ENCODE measurements at places on chromosomes 16 and 17.

GRCh38 chr17:77802333-77802615 is 156.2 kb upstream of the TNRC6C start:
- DNase-seq = no peak

GRCh38 chr16:10964039-10964890 is 19.9 kb downstream of the CLEC16A start:
- DNase-seq = peak; percentile 73

DNA sequence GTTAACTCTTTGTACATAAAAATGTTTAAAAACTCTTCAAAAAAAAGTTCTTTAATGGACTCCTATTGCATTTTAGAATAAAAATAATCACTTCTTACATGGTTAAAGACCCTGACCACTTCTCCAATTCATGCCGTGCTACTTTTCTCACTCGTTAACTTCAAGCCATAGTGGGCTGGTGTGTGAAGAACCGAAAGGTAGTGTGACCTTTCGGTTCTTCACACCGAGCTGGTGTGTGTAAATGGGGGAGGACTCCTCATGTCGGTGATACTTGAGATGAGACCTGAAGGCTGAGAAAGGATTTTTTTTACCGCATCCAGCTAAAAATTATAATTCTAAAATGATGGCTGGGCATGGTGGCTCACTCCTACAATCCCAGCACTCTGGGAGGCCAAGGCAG is 22.1 kb downstream of the RFFL start:
- DNase-seq = no peak

GRCh38 chr17:71084219-71084618 is 914.9 kb downstream of the KCNJ2 start:
- peak; percentile 15 for DNase-seq

- DNase-seq = no peak
Observed at GRCh38 chr16:67464565-67464964, 16.4 kb downstream of the ATP6V0D1 start.

- no peak for DNase-seq
Observed at GRCh38 chr16:11379420-11379819, 34.2 kb downstream of the RMI2 start.

- no peak for DNase-seq
Observed at GRCh38 chr17:55168958-55169687, 95.6 kb upstream of the HLF start.

- DNase-seq = no peak
Observed at GRCh38 chr17:28549236-28550132, 2.9 kb downstream of the UNC119 start.

DNA sequence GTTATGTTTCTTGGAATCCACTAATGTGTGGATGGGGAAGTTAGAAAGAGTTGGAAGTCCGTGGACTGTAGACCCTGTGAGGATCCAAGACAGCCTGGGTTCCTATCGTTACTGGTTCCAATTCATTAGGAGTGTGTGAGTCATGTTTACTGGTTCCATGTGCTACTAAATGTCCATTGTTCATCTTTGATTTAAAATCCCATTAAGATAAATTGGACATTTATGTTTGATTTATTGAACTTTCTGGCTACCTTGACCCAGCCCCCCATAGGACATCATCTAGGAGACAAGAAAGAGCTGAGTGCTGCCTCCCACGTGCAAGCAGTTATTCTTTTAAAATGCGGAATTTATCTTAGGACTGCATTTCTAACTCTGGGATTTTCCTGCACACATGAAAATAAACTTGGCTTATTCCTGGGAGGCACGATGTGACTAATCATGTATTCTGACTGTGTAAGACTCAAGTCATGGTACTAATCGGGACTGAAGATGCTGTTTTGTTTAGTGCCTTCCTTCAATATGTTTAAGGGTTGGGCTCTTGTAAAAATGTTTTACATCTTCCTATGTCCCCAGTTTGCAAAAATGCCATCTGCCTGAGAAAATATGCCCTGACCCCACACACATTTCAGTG is 53.4 kb downstream of the RGS9 start:
- DNase-seq = no peak

DNA sequence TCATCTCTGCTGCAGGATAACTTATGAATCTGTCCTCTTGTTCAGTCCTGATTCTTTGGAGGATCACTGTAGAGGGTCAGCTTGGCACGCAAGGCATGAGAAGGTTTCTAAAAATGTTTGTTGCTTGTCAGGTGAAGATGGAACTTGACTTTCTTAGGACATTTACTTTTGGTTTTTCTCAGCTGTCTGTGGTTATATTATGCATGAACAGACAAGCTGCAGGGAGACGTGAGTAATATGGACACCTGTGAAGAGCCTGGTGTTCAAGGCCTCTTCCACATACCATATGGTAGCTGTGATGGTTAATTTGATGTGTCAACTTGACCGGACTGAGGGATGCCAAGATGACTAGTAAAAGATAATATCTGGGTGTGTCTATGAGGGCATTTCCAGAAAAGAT is 270.2 kb upstream of the CPHXL start:
- DNase-seq = no peak

- no peak for DNase-seq
Observed at GRCh38 chr17:14904386-14904785, 360.7 kb downstream of the PMP22 start.

- DNase-seq = no peak
Observed at GRCh38 chr17:48547808-48548522, 3.1 kb upstream of the HOXB2 start.

DNA sequence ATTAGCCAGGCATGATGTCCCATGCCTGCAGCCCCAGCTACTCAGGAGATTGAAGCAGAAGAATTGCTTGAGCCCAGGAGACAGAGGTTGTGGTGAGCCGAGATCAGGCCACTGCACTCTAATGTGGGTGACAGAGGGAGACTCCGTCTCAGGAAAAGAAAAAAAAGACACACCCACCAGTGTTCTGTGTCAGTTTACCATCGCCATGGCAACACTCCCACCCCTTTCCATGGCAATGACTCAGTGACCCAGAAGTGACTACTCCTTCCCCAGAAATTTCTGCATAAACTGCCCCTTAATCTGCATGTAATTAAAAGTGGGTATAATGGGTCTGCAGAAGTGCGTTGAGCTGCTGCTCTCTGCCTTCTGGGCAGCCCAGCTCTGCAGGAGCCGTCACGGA is 4.0 kb upstream of the ZC3H18 start:
- no peak for DNase-seq

DNA sequence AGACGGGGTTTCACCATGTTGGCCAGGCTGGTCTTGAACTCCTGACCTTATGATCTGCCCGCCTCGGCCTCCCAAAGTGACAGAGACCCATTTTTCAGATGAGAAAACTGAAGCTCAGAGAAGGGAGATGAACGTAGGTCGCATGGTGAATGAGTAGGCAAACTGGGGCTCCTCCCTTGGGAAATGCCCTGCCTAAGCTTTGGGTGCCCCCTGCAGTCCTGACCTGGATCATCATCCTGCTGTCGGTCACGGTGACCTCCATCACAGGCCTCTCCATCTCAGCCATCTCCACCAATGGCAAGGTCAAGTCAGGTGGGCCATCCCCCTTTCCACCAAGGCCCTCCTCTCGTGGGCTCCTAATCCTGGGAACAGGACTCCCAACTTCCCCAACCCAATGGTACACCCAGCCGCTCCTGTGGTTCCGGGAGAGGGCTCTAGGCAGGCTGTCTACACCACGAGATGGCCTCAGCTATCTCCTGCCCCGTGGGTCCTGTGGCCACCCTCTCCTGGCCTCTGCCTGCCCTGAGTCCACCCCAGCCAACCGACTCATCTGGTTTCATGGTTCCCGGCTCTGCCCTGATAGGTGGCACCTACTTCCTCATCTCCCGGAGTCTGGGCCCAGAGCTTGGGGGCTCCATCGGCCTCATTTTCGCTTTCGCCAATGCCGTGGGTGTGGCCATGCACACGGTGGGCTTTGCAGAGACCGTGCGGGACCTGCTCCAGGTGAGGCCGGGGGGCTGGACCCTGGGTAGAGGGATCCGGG is 4.7 kb downstream of the SLC12A3 start:
- no peak for DNase-seq

DNA sequence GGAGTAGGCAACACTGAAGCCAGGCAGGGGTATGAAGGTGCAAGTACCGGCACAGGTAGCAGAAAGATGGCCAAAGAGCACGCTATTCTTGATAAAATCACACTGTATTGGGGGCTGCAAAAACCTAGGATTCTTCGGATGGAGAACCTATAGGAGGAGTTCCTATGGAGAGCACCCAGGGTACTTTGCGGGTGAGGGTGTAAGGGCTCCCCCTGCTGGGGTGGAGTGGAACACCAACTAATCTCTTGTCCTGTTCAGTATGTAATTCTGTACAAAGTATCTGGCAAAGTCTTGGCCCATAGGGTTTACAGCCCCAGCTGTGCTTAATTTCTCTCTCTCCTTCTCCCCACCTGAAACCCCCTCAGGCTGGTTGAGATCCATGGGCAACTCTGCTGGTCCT is 393.1 kb upstream of the ASIC2 start:
- no peak for DNase-seq

- DNase-seq = no peak
Observed at GRCh38 chr16:27273330-27273669, 4.7 kb upstream of the NSMCE1 start.

- DNase-seq = no peak
Observed at GRCh38 chr16:8853150-8853549, 15.7 kb downstream of the CARHSP1 start.

DNA sequence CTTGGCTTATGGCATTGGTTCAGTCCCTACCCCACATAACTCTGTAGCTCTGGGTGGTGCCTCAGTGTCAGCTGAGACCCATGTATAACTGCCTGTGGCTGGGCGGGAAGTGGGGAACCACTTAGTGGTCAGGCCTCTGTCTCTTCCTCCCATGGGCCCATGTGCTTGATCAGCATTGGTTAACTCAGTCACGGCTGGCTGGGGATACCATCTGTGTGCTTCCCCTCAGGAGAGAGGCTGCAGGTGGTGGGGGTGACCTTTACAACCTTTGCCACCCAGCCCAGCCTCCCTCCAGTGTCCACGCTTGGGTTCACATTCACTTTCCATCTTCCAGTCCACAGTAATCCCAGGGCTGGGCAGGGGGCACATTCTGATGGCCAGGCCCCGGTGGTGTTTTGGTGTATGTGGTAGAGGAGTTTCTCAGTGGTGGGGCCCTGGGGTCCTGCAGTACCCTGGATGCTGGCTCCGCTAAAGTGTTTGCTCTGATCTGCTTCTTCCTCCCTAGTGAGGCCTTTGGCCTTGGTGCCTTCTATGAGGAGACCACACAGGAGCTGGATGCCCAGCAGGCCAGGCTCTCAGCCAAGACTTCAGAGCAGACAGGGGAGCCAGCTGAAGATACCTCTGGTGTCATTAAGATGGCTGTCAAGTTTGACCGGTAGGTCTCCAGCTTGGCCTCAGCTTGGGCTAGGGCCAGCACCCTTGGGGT is 10.2 kb upstream of the NFATC3 start:
- no peak for DNase-seq

All from SK-N-DZ (cell line).